Left forelimb (tissue), 1 donor: ENCODE measurements at places on chromosomes 5 and 9.

GRCh38 chr5:81779125-81779915 lies 28.4 kb upstream of the SSBP2 start:
- no peak for DNase-seq

DNA sequence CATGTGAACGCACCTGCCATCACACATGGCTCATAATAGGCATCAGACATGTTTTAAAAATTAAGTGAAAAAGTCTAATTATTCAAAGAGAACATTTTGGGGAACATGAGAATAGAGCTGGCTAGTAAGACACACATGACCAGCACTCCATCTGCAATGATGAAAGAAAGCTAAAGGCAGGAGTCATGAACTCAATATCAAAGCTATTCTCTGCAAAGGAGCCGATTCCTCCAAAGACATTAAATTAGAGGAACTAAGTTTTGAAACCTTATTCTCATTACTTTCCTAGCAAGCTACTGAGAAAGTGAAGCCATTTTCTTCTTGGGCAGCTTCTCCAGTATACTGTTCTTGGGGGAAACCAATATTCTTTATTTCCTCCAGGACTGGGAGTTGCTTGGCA lies 172.0 kb downstream of the CRB2 start:
- no peak for DNase-seq

DNA sequence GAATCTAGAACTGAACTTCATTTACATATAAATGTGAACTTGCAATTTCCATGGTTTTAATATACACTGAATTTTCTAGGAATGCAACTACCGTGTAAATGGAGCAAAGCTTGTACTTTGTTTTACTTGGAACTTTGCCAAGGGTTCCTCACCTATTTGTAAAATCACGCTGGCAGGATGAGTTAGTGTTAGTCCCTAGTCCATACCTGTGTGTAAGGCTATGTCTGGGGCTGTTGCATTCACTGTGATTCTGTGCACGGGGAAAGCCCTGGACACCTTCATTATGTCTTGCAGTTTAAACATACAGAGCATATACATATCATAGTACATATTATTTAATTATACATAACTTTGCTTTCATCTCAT lies 119.9 kb downstream of the PAX5 start:
- DNase-seq: no peak

- no peak for DNase-seq
Observed at GRCh38 chr5:80837679-80838078, 122.5 kb upstream of the RASGRF2 start.

DNA sequence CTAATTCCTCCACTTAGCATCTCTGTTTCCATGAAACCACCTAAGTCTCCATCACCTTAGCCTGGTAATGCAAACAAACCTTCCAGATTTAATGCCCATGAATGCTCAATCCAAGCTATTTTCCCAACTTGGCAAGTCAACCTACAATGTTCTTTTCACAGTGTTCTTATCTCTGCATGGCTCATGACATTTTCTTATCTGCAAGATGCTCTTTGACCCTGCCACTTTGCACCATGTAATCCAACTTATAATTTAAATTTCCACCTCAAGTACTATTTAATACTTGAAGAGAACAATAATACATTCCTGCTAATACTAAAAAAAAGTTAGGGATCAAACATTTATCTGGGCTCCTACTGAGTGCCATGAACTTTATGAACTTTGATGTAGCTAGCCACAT lies 164.3 kb downstream of the TMEM232 start:
- no peak for DNase-seq

- DNase-seq: no peak
Observed at GRCh38 chr5:153352685-153353219, 137.7 kb upstream of the GRIA1 start.

- no peak for DNase-seq
Observed at GRCh38 chr5:41112486-41113455, 41.6 kb upstream of the MROH2B start.

- DNase-seq: no peak
Observed at GRCh38 chr9:16143947-16144890, 591.4 kb downstream of the CCDC171 start.

DNA sequence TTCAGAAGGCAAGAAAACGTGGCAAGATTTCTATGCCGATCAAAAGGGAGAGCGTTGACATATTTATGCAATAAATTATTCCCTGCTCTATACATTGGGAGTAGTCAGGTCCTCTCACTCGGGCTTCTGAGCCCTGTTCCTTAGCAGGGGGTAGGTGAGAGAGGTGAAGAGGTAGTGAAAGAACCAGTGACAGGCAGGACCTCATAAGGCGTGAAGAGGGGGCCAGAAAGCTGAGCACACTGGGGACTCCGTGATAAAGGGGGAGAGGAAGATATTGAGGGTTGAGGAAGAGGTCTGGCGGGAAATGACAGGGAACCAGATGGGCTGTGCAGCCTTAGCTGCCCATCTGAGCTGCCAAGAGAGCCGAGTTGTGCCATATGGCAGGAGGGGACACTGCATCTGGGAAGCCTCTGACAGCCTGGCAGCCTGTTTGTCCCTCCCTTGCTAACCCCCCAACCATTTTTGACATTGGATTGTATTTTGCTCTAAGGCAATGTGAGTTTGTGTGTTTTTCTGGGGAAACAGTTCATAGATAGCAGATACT lies 782 bp upstream of the CDC20B start:
- DNase-seq: no peak

DNA sequence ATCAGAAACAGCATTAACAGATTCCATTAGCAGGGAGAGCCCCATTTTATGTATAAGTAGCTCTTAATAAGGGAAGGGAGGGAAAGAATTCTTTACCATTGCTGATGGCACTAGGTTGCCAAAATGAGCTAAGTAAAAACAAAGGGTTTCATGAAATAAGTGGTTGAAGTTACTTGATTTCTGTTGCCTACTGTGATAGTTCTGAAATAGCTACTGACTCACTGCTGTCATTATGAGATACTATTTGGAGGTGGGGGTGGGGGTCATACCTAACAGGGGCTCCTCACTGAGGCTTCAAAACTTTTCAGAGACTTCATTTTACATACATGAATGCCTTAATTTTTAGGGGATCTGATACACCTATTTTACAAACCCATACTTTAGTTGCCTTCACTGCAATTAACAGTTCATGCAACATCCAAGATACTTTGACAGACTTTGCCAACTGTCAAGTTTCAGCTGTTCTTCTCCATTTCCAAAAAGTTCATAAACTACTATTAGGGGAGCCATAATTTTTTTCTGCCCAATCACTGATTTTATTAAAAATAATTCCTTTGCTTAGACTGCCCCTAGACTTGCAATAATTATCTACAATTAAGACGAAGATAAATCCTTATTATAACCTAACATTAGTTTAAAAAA lies 4.6 kb downstream of the HOMER1 start:
- DNase-seq: no peak

- DNase-seq: no peak
Observed at GRCh38 chr5:150484964-150485692, 22.8 kb upstream of the NDST1 start.

DNA sequence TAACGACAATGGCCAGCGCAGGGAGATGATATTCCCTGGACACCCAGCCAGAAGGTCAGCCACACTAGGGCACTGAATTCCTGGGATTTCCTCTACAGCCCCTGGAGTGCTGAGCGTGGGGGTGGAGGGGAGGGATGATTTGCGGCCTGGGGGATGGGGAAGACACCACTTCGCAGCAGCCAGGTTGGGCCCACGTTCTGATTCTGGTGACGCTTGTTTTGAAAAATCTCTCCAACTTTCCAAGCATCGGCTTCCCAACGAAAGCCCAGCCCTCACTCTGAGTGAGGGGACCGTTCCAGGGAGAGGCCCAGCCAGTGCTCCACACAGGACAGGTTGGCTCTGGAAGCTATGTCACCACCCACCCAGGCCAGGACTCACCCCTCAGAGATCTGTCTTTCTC lies 5.4 kb downstream of the GFPT2 start:
- no peak for DNase-seq

DNA sequence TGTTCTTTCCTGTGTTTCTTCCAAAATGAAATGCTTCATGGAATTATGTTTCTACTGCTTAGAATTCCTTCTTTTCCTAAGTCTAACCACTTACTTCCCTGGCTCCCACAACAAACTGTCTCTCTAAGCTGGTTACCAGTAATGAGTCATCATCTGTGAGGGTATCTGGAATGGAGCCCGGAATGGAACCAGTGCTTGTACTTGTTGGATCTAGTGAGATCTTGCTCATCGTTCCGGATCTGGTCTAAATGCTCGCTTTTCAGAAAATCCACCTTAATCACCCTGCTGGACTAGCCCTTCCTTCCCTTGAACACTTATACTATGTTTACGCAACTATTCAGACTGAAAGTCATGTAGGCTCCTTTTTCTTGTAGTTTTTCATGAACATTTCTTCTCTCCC lies 184.8 kb downstream of the PBX3 start:
- DNase-seq: no peak

GRCh38 chr5:116076496-116076895 lies 8.3 kb upstream of the COMMD10 start:
- no peak for DNase-seq

- DNase-seq: no peak
Observed at GRCh38 chr9:117104206-117104605, 310.7 kb downstream of the ASTN2 start.

- no peak for DNase-seq
Observed at GRCh38 chr9:121816845-121817450, 165.5 kb downstream of the DAB2IP start.

DNA sequence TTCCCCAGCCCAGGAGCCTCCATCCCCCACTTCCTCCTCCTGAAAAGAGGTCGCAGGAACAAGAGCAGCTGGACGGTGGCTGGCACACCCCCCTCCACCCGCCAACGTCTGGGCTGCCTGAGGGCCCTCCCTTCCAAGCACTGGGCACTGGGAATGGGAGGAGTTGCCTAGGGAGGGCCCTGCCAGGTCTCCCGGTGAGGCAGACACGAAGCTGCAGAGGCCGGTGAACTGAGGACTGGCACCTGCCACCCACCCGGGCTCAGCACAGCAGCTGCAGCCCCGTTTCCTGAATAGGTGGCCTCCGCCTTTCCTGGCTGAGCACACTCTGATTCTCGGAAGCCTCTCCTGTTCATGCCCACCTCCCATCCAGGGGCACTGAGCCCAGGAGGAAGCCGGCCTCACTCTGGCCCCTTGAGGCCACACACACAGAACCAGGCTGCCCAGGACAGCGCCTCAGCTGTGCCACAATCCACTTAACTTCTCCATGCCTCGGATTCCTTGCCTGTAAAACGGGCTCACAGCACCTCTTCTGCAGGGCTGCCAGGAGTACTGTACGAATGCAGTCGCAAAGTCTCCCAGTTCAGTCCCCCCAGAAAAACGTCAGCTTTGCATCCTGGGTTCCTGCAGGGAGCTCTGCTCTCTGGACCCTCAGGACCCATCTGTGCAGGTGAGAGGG lies 1.3 kb downstream of the NPDC1 start:
- no peak for DNase-seq

DNA sequence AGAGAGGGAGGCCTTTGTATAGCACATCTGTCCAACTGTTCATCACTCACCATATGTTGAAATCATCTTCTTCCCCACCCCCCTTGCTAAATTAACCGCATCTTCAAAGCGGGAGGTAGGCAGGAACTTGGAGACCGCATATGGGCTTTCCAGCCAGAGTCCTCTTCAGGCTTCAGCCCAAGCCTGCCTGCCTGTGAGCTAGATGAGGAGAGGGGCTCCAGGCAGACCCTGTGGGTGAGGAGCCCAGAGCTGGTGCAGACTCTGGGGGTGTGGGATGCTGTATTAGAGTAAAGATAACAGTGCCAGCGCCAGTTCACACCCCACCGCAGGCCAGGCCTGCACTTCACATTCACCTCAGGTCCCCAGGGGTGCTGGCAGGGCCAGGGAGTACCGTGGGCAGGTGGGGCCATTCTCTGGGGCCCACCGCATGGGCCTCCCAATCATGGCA lies 16.2 kb downstream of the PRRC2B start:
- DNase-seq: no peak

- DNase-seq: no peak
Observed at GRCh38 chr5:125298746-125299379, 552.4 kb upstream of the ZNF608 start.

- DNase-seq: no peak
Observed at GRCh38 chr9:38651400-38652042, 31.1 kb upstream of the ANKRD18A start.

GRCh38 chr9:4243877-4244812 lies 55.7 kb downstream of the GLIS3 start:
- DNase-seq: no peak

GRCh38 chr9:121865060-121865459 lies 213.6 kb downstream of the DAB2IP start:
- DNase-seq: no peak

GRCh38 chr5:139141446-139142204 lies 56.5 kb downstream of the SIL1 start:
- DNase-seq: no peak

DNA sequence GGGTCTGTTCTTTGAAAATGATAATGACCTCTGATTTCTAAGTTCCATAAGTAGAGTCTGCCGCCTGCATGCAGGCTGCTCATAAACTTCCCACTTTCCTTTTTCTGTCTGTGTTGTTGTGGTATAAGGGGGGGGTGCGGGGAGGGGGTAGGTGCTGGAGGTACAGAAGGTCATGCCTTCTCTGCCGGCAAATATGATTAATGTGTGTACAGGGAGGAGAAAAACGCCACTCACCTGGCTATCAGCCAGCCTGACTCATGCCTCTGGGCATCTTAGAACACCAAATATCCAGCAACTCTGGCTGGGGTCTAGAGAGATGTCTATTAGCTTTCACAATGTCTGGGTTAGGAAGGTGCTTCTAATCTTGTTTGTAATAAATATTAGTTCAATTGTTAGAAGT lies 128.3 kb downstream of the EFNA5 start:
- DNase-seq: no peak

DNA sequence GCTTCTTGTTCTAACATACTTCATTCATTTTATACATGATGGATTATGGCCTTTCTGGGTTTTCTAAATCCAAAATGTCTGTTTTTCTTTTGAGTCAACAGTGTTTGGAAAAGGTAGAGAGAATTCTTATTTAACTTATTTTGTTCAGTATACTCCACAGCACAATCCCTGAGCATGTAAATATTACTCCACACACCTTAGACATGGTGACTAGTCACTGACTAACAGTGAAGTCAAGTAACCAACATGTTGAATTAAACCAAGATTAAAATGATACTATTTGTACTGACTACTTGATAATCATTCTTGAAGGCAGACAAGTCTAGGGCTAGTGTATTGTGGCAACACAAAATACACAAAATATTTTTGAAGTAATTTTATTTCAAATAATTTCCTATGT lies 55.0 kb downstream of the HAPLN1 start:
- no peak for DNase-seq

DNA sequence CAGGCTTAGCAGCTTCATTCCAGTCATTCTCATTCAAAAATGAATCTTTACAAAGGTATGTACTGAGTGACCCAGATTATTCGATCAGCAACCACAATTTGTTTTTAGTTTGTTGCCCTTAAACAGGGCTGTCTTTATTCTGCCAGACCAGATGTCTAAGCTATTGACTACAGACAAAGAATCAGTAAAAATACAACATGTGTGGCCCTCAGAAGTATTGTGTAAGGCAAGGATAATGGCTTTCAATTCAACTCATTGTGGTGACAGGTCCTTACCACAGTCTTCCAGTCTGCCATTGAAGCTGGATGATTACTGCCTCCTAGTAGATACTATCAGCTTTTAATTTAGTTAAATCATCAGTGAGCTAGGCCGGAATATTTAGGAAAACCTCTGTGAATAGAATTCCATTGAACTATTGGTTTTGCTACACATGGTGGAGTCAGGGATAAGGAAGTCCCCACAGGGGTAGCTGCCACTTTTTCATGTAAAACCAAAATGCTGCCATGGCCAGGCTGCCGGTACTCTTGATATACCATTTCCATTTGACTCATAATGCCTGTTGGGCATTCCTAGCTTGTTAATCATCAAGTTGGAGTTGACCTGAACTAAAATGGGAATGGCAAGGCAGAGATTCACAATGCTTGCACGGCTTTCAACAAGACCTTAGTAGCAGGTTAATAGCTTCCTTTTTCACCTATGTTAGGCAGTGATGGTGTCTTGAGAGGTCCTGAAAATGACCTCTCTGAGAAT lies 175.6 kb downstream of the MEF2C start:
- no peak for DNase-seq
